ENCODE measurements at places on chromosomes 2 and 18.

DNA sequence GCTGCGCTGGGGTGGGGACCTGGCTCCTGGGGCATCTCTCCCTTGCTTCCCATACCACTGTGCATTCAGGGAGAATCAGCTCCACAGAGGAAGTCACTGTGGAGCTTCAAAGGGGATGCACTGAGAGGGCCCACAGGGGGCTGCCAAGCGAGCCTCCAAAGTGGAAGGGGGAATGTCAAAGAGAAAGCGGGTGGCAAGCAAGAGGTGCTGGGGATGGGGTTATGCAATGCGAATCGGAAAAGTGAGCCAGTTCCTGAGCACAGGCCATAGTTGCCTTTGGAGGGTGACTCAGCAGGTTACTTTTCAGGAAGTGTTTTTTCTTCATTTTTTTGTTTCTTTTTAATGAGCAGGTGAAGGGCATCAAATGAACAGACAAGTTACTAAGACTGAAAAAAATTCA lies 17.6 kb downstream of the PMAIP1 start:
- ATAC-seq = peak; percentile 16

DNA sequence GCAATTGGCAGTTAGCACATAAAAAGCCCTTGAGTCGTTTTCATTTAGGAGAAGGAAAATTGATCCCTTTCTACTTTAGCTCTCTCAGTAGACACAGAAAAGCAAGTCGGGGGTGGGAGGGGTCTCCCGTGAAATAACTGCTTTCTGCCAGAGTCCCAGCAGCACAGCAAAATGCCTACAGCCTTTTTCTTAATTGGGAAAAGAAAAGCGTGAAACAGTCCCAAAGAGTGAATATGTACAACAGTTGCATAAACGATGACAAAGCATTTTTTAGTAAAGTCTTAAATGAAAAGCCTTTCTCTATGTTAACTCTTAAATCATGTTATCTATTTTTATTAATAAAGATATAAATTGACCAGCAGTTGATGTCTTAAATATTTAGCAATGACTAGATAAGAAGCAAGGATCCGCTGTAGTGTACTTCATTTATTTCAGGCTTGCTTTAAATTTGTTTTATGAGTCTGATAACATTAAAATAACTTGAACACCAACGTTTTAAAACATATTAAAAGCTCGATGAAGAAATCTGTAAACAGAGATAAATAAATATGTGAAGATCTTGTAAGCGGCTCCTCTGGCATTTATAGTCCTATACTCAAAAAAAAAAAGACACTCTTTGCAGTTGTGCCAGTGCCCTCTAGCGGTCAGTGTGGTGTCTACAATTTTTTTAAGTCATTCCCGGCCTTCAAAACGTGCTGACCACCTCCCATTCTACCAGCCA lies 42.3 kb upstream of the ATIC start:
- no peak for ATAC-seq

DNA sequence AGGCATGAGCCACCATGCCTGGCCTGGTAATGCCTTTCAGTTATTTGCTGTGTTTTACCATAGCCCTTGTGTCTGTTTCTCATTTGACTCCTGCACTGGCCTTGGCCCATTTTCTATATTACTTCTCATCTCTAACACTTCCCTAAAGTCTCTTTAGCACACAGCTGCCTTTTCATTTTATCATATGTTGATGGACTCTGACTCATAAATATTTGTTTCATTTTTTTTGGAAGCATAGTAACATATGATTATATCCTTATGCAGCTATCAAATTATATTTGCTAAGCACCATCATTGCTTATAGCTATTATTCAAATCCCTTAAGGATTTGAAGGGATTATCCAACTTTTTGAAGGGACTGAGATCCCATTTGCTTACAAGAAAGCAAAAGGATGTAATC lies 320.3 kb downstream of the GPD2 start:
- ATAC-seq = no peak

DNA sequence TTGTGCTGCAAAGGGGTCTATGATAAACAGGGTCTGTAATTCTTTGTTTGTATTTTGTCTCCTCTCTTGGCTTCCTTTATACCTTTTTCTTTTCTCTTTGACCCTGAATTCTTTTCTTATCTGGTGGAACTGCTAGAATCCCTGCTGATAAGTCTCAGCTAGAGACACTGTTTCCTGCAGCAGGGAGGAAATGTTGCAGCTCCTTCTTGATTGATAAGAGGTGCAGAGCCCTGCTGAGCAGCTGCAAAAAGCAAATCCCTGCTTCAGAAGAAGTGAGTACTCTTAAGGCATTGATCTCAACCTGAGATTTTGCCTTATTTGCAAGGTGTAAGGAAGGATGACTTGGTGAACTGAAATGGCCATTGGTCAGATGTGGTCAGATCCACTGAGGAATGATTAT lies 167.8 kb downstream of the NUP35 start:
- no peak for ATAC-seq

GRCh38 chr2:217846321-217846743 lies 156.5 kb downstream of the TNS1 start:
- no peak for ATAC-seq

DNA sequence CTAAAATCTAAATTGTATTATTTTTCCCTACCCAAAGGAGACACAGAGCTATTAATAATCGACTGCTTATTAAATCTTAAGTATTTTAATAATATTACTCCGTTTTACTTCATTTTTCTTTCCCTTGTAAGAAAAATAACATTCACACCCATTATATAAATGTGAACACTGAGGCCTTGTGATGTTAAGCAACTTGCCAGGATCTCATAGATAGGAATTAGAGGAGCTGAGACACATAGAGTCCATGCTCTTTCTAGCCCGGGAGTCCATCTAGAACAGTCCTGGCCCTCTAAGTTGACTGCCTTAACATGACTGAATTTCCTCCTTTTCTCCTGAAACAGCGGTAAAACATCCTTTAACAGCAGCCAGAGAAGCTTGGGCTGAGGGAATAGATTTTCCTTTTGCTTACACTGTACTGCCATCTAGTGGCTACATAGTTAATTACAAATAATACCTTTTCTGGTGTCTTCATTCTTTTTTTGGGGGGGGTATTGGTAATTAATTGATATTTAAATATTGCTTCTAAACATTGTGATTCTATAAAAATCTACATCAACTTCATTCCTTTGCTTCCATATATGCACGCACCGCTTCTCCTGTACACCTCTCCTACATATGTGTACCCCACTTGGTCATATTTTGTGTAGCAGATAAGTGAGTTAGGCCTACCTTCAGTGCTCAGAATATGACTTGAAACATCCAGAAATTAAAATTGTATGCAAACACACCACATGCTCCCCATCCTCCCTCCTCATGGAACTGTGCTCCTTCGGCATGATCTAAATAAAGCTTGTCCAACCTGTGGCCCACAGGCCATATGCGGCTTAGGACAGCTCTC lies 125.8 kb upstream of the HNMT start:
- no peak for ATAC-seq

- no peak for ATAC-seq
These were observed 180.3 kb downstream of the TFCP2L1 start for GRCh38 chr2:121104721-121105141.

GRCh38 chr2:153476816-153477635 lies 1.5 kb downstream of the RPRM start:
- ATAC-seq = no peak

- ATAC-seq = peak; percentile 58
These were observed 67.2 kb upstream of the NPAS2 start for GRCh38 chr2:100752628-100753333.

GRCh38 chr2:15733867-15734673 lies 142.4 kb downstream of the DDX1 start:
- ATAC-seq = no peak

GRCh38 chr2:118244686-118245085 lies 156.4 kb downstream of the INSIG2 start:
- no peak for ATAC-seq

GRCh38 chr18:62745089-62745751 lies 29.9 kb downstream of the PHLPP1 start:
- ATAC-seq = no peak

DNA sequence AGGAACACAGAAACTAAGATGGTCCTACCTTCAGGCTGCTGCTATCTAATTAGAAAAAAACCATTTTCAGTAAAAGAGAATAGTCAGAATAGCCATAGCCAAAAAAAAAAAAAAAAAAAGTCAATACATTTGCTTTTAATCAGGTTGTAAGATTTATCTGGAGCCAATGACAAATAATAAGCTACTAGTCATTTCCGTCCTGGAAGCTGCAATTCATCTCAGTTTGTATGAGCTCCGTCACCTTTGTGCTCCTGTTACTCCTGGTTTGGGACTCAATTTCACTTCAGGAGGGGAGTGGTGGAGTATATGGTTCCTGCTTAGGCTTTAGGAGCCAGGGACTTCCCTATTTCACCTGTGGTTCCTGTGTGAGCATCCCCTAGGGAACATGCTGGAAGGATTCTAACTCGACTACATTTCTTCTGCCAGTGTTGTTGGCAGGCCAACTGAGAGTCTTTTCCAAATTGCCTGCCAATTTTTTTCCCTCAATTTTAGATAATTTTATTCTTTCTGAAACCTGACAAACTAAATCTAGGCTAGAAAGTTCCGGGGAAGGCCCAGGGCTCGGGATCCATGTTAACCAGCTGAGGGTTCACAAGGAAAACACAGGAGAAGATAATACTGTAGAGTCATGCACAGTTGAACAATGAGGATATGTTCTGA lies 481.8 kb downstream of the DLGAP1 start:
- ATAC-seq = no peak

- no peak for ATAC-seq
These were observed 38.0 kb downstream of the EVA1A start for GRCh38 chr2:75522543-75523312.

DNA sequence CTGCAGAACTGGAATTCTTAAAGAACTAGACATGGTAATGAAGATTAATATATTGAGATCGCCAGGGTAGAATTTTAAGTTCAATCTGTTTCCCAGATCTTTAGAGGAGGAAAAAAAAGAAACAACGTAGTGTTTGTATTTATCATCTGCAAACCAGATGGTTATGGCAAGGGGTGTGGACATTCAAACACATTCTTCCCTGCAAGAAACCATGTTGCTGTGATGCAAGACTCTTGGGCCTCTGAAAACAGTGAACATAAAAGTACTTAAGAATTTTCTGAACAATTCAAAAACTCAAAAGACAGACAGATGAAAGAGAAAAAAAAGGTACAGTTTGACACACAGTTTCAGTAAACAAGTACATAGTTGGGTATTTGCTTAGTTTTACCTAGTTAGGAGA lies 35.6 kb downstream of the COL5A2 start:
- no peak for ATAC-seq

GRCh38 chr18:55524353-55525073 lies 63.5 kb downstream of the TCF4 start:
- no peak for ATAC-seq

DNA sequence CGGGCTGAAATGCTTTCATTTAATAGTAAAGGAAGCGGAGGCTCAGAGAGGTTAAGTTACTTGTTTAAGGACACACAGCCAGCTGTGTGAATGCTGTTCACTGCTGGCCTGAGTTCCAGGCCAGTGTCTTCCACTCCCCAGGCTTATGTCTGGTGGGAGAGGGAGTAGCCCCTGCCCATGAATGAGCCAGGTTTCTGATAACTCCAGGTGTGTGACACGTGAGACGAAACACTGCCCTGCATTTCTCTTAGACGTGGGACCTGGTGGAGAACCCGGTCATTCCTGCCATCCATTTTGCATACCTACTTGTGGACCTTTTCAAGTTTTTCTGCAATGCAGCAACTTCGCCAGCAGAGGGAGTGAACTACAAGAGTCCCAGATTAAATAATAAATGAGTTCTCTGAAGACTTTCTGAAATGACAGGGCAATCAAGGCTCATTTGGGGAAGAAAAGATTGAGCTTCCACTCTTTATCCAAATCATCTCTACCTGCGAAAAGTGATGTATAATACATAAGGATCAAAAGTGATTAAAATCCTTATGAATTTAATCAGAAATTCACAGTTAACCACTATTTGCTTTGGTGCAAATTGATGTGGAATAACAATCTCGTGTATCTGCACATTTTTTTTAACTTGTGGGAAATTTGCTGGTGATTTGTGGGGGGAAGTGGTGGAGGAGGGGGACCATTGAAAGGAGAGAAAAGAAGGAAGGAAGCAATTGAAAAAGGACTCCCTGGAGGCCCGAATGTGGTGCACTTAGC lies 79.4 kb upstream of the ASB18 start:
- ATAC-seq = peak; percentile 21

DNA sequence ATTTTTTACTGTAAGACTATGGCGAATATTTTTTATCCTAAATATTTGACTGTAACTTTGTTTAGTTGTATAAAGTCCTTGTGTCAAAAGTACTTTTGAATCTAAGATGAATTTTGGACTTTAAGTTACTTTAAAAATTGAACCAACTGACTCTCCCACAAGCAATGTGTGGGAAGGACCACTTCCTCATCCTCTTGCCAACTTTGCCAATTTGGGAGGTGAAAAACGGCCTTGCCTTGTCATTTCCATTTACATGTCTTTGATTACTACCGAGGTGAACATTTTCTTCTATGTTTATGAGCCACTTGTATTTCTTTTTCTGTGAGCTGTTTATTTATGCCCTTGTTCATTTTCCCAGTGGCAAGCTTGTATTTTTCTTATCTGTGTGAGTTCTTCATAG lies 12.8 kb upstream of the MSGN1 start:
- ATAC-seq = no peak

- no peak for ATAC-seq
These were observed 554.4 kb upstream of the LRRTM1 start for GRCh38 chr2:80858965-80859364.

GRCh38 chr2:196293751-196294515 lies 122.6 kb upstream of the STK17B start:
- ATAC-seq = no peak

DNA sequence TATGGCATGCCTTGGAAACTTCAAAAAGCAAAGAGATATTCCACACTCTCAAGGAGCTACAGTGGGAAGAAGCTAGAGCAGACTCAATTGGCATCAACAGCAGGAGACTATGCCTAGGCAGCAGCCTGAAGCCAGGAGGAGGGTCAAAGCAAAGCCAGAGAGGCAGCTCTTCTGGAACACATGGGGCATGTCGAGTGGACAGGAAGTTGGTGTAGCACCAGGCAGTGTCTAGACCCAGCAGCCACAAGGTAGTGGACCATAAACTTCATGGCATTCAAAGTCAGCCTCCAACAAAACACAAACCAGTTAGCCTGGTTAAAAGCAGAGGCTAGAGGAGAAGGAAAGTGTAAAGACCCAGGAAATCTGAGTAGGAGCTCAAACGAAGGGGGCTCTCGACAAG lies 311.2 kb upstream of the PKDCC start:
- no peak for ATAC-seq

Measured in activated CD4-positive, CD25-positive, alpha-beta regulatory T cell treated with anti-CD3 and anti-CD28 coated beads, Interleukin-2, amount 50 U/mL, for 24 hours (primary cell).